ENCODE measurements at places on chromosomes 13 and 19.

DNA sequence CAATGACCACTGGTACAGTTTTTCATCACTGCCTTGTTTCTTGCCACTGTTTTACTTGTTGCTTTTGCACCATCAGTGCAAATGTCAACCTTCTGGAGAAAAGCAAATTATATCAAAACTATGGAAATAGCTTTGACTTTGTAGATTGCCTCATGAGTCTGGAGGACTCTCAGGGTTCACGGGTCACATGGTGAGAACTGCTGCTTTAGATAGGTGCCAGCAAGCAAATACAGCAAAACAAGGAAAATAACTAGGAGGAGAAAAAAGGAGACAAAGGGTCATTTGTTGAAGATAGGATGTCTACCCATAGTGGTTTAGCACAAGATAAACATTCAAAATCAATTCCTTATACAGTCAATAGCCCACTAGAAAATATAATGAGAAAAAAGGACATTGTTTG lies 33.1 kb downstream of the POLR1D start:
- DNase-seq = no peak

DNA sequence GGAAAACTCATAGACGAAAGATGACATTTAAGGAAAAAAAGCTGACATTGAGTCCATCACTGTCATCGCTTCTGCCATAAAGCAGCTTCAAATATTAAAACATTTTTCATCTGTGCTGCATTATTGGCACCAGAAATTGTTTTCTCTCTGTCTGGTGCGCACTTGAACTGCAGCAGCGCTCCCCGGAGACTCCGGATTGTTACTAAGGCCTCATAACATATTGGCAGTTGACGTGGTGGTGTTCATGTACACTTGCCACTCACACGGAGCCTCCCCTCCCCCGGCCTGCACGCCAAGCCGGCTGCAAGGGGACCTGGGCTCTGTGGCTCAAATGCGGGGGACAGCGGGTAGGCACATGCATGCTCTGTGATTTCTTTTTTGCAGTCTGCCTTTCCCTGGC lies 203.2 kb downstream of the TSHZ3 start:
- DNase-seq = no peak

DNA sequence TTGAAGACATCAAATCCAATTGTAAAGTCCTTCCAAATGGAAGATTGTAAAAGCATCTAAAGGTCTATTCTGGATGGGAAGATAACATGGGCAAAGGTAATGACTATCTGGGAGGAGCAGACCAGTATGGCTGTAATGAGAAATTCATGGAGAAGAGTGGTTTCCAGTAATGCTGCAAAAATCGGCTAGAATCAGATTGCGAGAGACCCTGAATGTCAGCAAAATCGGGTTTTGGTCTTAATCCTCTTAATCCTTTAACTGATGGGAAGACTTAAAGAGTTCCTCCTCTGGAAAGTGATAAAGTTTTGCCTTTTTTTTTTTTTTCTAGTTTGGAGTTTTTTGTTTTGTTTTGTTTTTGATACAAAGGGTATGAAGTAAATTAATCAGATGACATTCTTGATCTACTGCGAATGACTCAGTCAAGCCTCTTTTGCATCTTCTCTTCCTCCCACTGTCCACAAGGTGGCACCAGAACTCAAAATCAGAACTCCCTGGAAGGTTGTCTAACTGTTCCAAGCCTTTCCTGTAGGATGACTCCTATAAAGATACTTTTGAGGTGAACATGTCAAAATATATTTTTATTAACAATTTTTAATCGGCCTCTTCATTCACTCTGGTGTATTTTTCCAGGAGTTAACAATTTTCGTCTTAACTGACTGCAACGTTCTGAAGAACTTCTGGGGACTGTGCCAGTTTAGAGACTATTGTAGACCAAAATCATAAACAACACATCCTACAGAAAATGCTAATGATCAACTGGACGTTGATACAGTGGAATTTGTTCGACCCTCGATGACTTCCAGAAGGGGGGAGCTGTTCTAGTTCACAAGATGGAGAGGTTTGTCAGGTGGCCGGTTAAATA lies 213.3 kb upstream of the MIR17HG start:
- no peak for DNase-seq

GRCh38 chr19:11551603-11552235 lies 7.3 kb downstream of the ELOF1 start:
- no peak for DNase-seq

GRCh38 chr19:18941628-18942354 lies 774 bp upstream of the HOMER3 start:
- DNase-seq = no peak

DNA sequence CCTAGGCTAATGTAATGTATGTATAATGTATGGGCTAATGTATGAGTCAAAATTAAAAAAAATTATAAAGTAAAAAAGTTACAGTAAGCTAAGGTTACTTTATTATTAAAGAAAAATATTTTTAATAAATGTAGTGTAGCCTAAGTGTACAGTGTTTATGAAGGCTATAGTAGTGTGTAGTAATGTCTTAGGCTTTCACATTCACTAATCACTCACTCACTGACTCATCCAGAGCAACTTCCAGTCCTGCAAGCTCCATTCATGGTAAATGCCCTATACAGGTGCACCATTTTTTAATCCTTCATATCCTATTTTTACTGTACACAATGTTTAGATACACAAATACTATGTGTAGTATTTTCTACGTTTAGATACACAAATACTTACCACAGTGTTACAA lies 1.8 kb upstream of the TMEM272 start:
- no peak for DNase-seq

- DNase-seq = no peak
Observed at GRCh38 chr13:66864627-66865026, 365.5 kb downstream of the PCDH9 start.
